ENCODE measurements at places on chromosomes 5 and 9.

- no peak for DNase-seq
Observed at GRCh38 chr5:14211818-14212803, 69.0 kb downstream of the TRIO start.

GRCh38 chr5:13278148-13278547 is 666.3 kb downstream of the DNAH5 start:
- DNase-seq = no peak

DNA sequence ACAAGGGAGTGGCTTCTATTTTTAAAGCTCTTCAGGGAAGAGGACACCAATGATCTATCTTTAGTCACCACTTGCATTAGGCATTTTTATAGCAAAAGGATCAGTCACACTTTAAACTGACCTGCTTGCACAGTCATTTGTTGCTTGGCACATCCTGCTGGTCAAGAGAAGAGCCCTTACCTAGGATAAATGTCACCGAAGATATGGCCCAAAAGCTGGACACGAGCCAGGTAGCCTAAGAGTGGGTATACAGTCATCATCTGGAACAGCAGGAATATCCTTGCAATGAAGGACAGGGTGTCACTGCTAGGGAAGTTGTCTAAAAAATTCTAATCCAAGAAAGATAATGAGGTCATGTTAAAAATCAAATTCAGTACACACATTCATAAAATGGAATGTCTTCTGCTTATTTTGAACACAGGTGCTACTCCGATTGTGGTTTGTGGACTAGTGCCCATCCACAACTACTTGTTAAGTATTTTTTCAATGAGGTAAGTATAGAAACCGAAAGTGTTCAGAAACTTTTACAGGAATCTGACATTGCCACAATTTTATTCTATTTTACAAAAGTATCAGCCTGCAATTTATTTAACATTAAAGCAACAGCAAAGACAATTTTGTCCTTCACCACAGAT is 78.4 kb downstream of the SLC38A9 start:
- no peak for DNase-seq

DNA sequence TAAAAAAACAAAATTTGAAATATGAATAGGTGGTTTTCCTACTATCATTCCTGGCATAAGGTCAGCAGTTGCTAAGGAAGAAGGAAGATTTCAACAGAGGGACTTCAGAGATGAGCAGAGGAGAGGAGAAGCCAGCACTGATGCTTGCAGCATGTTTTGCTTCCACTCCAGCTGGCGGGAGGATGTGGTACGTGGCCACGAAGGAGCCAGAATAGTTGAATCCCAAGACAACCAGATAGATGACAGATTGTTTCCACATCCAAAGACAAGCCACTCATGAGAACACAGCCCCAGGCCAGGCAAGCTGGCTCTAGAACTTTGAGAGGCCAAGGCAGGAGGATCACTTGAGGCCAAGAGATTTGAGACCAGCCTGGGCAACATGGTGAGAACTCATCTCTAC is 15.1 kb downstream of the TIMD4 start:
- DNase-seq = no peak

DNA sequence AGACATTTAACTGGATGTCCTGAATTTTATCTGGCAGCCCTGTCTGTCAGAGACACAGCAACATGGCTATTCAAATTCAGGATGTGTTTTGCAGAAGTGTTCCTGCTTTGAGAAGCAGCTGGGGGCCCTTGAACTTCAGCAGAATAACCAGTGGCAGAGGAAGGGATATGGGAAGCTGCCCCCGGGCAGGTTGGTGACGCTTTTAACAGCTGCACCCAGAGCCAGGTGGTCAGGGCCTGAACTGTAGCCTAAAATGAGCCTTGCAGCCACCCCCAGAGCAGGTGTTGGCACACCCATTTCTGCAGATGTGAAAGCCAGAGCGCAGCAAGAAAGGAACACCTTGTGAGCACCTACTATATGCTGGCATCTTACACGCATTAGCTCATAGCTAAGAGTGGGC is 128.7 kb upstream of the BOD1 start:
- DNase-seq = no peak

DNA sequence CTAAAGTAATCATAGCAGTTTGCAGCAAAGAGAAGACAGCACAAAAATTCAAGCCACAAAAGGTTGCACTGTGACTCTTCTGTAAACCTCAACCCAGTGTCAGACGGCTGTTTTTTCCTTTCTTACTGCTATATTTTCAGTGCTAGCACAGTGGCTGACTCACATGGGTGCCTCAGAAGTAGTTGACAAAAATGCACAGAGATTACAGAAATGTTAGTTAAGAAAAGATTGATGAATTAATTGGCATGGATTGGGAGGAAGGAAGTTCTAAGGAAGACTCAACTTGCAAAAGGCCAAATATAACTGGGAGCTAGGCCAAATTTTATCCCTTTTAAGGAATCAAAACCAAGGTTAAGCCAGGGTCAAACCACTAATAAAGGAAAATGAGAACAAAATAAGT is 43.7 kb upstream of the ITGA1 start:
- peak; percentile 8 for DNase-seq

DNA sequence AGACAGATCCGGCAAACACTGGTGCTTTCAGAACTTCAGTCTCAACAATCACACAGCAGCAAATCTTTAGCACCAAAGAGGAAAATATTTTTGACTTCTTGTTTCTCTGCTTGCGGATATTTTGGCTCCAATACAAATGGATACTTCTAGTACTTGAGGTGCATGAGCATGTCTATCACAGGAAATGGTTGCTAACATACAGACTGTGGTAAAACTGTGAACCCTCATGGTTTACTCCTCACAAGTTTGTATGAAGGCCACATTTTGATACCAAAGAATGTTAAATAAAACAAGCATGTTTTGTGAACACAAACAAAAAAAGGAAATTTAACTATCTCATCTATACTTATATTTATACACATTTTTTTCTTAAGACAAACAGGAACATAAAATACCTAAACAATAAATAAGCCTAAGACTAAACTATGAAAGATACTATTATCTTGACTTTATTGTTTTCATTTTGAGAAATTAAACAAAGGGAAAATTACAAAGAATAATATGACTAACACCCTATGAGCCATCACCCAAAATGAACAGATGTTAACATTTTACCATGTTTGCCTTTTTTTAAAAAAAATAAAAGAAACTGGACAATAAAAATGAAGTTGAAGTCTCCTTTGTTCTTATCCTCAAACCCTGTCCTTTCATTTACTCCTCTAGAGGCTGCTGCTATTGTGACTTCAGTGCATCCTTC is 135.0 kb upstream of the LHFPL2 start:
- no peak for DNase-seq

- no peak for DNase-seq
Observed at GRCh38 chr9:37471942-37472684, 6.9 kb upstream of the ZBTB5 start.

DNA sequence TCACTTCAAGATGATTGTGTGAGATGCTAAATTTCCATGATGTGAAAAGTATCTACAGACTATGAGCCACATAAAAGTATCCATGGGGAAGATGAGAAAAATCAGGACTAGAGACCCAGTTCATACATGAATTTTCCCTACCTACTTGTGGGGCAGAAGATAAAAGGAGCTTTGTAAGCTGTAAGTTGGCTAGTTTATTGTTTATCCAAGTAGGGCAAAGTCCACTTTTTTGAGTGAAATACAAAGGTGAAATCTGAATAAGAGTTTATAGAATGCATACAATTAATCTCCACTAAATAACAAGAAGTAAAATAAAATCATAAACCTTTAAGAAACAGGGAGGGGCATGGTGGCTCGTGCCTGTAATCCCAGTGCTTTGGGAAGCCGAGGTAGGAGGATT is 160.4 kb downstream of the ELAVL2 start:
- DNase-seq = no peak

DNA sequence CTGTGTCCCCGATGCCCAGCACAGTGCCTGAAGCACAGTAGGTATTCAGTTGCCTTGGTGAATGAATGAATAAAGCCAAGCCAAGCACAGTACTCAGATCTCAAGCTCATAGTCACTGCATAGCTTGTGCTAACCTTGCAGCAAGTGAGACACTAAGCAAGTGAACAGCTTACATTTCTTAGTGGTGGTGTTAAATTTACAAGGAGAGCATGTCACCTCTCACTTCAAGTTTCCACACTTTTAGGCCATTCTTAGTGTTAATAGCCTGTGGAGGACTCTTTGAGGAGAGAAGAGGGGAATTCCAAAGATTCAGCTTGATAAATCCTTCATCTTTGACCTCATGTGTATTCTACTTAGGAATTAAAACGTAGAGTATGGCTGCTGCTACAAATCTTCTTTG is 104.7 kb downstream of the C9orf152 start:
- no peak for DNase-seq

GRCh38 chr9:136614372-136614922 is 48.3 kb upstream of the EGFL7 start:
- DNase-seq = no peak

- no peak for DNase-seq
Observed at GRCh38 chr9:96122282-96122681, 179.7 kb downstream of the HSD17B3 start.

DNA sequence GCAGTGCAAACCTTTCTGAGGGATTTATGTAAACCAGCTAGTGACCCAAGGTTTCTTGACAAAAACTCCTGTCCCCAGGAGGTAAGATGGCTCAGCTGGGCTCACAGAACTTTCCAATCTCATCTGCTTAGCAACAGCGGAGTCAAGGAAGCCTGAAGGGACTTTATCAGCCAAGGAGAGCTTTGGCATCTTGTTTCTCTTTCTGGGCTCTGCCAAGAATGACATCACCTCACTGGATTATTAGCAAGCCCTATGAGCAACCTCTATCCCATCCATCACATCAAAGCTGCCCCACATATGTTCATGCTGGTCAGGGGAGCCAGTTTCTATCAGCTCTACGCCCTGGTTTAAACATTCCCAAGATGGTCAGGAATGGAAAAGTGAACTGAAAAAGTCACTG is 461.3 kb downstream of the ENC1 start:
- no peak for DNase-seq

- no peak for DNase-seq
Observed at GRCh38 chr9:19969721-19970120, 180.9 kb upstream of the SLC24A2 start.

DNA sequence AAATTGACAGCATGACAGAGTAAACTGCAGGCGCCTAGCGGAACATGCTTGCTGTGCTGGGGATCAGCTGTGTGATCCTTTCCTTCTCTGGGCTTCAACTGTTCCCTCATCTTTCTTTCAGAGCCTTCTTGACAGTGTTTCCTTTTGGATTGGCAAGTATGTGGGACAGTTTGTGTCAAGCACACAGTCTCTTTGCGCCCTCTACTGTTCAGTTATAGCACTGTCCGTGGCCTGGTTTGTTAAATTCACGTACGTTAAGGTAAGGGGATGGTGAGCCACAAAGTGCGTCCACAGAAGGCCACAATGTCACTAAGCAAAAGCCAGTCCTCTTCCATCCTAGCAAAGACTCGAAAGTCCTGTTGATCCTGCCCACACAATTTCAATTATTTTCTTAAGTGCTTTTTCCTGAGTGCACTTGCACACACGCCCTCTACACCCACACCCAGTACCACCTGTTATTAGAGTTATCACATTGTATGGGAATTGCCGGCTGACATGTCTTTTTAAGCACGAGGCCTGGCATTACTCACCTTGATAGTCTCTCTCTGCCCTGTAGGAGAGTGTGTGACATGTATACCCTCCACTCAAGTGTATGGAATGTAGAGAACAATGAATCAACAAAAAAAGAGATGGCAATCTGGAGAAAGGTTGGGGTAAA is 22.5 kb upstream of the PTPN3 start:
- DNase-seq = no peak

- no peak for DNase-seq
Observed at GRCh38 chr5:158473016-158473635, 614.2 kb upstream of the CLINT1 start.

GRCh38 chr5:142206801-142207200 is 98.2 kb downstream of the NDFIP1 start:
- DNase-seq = no peak

DNA sequence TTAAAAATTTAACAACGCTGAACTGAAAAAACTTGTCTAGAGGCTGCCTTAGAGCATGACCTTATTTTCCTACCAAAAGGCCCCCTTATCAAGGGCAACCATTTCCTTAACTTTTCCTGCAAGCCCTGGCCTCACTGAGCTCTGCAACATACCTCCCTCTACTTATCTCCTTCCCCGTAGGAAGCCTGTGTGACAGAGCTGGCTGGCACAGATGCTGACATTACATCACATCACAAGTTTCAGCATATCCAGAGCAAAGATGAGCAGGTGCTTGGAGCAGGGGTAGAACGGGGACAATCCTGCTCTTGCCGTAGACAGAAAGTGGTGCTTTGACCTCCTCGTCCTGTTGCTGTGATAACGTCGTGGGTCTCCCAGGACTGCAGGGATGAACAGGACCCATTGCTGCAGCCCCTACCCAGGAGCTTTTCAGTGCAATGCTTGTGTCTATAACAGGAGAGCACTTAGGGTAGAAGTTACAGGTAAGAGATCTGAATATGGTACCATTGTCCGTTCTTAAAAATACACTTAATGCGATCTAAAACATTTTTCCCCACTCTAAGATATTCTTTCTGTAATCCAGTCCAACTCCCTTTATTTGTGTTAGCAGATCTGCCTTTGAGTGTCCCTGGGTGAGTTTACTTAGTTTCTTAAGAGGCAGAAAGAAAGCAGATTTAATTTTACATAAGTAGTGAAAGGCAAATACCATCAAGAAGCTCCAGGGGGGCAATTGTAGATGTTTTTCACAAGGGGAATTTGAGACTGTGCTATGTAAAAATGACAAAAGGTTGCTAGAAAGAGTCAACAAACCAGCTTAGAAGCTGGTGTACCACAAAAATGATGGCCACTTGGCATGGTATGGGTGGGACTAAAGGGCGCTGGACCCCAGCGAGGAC is 101.9 kb upstream of the EFNA5 start:
- no peak for DNase-seq

DNA sequence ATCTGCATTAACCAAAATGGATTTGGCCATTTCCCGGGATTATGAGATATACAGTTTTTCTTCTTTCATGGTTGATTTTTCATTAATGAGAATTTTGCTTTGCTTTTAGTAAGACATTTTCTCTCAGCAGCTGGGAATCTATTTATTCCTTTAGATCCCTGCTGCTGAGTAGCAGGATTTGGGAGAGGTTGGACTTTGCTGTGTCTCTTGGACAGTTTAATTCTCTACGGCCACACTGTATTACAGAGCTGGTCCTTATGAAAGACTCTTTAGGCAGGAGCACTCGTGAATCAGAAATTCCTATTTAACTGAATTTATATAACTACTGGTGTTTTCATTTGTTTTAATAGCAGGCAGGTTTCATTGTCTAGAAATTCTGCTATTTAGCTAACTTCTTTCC is 1.6 kb downstream of the UNC13B start:
- no peak for DNase-seq

- DNase-seq = no peak
Observed at GRCh38 chr5:164868761-164869160, 1363.3 kb downstream of the MAT2B start.

- DNase-seq = no peak
Observed at GRCh38 chr9:19926774-19927173, 137.9 kb upstream of the SLC24A2 start.
